LNCaP clone FGC (cell line): ENCODE measurements at places on chromosomes 3 and 15.

GRCh38 chr3:180947761-180948390 is 35.4 kb downstream of the FXR1 start:
- no peak for DNase-seq

- no peak for DNase-seq
Observed at GRCh38 chr3:141051443-141052200, 475 bp downstream of the SPSB4 start.

DNA sequence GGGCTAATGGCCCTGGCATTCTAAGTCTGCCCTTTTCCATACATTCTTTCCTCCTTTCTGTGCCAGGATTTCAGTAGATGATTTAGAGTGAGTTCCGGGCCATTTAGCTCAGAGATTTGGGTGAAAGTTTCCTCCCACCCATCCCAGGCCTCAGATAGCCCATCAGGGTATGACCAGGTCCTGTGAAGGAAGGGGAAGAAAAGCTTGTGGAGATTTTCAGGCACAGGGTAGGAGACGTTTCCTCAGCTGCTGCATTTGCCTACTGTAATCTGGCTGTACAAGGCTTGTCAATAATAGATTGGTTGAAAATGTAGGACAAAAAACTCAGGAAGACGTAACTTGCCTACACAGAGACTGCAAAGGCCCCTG is 63.2 kb upstream of the BCL6 start:
- no peak for DNase-seq

- no peak for DNase-seq
Observed at GRCh38 chr3:139430493-139430892, 41.0 kb upstream of the COPB2 start.

DNA sequence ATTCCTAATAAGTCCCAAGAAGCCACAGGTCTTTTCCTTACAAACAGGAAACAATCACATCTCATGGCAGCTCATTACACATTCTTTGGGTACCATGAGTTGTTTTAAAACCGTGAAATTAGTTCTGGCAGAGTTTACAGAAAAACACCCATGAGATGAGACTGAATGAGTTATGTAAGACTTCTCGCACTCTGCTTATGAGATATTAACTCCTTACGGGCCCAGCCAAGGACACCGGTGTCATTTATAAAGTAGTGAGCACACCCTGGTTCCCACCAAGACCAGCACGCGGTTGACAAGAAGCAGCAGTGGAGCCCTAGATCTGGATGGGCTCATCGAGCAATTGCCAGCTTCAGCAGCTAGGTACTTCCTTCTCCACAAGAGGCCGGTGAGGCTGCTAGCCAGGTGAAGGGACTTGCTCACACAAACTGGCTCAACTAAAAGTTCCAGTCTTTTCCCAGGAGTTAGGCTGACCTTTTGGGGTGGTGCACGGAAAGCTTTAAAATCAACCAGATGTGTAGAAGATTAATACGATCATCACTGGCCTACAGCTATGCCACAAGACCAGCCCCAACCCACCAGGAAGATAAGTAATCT is 318.6 kb upstream of the ICE2 start:
- no peak for DNase-seq

- no peak for DNase-seq
Observed at GRCh38 chr3:18349197-18349798, 75.8 kb downstream of the SATB1 start.

- no peak for DNase-seq
Observed at GRCh38 chr3:74403307-74403706, 211.2 kb downstream of the CNTN3 start.

- DNase-seq = no peak
Observed at GRCh38 chr3:94311651-94312050, 248.8 kb downstream of the NSUN3 start.

DNA sequence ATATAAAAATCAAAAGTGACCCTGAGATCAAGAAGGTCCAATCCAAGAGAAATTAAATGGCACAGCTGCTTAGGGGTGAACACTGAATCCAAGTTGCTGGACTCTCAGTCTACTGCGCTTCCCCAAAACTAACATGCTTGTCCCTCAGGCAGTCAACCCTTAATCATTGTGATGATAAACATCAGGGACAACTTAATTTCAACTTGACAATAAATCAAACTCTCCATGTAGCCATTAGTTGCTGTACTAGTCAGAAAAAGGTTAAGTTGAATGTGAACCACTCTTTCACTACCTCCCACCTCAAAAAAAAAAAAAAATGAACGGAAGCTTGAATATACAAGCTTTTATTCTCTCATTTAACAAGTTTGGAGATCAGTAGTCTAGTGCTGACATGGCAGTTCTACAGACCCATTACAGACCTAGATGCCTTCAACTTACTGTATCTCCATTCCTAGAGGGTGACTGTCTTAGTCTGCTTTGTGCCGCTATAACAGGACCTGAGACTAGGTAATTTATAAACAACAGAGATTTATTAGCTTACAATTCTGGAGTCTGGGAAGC is 185.7 kb downstream of the FHIT start:
- DNase-seq = no peak

- no peak for DNase-seq
Observed at GRCh38 chr15:58966698-58967097, 20.8 kb upstream of the RNF111 start.

DNA sequence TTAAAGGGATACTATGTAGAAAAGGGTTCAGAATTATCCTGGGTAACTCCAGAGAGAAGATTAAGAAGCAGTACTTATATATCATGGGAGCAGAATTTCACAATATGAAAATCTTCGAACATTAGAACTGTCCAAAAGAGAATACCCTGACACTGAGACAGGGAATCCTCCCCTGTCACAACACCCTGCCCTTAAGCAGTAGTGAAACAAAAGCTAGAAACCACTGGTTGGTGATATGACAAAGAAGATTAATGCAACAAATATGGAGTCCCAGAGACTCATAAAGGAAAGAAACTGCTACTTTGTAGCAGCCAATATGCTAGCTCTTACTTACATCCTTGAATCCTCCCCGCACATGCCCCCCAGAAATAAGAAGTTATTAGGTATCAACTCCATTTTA is 18.5 kb downstream of the MIX23 start:
- DNase-seq = no peak

GRCh38 chr3:183572935-183573334 is 17.4 kb upstream of the KLHL6 start:
- DNase-seq = no peak

DNA sequence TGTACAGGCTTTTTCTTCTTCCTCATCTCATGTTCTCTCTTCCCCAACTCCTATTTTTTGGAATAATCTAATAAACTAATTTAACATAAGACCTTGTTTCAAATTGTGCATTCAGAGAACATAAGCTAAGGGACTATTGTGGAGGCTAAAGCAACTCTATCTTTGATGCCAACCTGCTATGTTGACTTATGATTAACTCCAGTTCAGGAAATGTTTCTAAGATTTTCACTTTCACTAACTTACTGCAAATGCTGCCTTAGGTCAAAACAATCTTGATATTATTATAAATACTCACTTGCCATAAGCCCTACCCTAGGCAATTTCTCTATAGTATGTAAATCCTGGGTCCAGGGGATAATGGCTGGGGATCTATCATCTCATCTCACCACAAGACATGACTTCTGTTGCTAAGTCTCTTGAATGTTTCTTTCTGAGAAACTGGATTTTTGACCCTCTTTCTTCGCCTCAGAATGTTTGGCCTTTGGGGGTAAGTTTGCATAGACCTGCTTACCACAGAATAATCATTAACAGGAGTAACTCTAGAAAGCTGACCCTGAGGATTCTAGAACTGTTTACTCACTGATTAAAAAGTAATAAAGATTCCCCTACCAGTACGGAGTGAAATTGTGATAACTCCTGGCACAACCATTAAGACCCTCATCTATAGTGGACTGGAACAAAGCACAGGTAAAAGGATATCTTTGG is 768.1 kb downstream of the GBE1 start:
- no peak for DNase-seq
